AG09309 (cell line): ENCODE measurements at places on chromosomes 3 and 15.

DNA sequence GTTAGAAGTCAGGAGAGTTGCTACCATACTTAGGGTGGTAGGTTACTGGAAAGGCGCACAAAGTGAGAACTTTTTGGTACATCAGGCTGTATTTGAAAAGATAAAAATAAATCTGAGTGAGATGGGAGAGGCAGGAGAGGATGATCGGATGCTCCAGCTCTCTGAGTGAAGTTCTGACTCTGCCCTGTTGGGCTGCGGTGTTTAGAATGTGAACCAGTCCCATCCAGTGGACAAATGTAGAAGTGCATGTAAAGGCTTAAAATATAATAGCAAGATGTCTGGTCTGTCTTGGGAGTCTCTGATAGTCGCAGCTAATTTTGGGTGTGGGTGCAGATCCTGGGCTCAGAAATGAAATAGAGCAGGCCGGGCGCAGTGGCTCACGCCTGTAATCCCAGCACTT lies 30.4 kb downstream of the ACKR2 start:
- DNase-seq, result peak; percentile 41

DNA sequence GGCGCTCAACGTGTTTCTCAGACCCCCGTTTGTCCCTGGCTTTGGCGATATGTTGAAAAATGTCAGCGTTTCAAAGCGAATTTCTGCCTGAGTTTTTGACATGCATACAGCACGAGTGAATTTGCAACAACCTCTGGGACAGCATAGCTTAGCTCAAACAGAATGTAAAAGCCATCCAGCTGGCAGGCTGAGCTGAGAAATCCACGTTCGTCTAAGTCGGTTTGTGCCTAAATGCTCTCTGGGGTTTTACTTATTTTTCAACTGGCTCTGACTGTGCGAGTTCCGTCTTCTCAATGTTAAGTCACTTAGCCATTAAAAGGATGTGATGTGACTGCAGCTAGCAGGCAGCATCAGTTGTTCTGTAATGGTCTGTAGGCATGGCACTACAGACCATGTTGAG lies 243.5 kb upstream of the SLCO3A1 start:
- DNase-seq, result no peak

DNA sequence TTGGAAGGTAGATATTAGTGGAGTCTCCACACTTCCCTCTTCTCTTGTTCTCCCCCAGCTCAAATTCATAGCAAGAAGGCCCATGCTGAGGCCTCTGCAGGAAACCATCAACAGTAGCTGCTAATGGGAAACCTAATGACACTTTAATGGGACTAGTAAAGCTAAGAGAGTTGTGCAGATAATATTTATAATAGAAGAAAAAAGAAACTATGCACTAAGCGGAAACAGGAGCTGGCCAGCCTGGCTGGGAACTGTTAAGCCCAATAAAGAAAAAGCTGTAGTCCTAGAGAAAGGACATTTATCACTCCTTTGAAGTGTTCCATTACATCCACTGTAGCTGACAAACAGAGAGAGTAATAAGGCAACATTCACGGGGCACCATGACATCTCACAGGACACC lies 229.6 kb downstream of the IGSF11 start:
- DNase-seq, result no peak

DNA sequence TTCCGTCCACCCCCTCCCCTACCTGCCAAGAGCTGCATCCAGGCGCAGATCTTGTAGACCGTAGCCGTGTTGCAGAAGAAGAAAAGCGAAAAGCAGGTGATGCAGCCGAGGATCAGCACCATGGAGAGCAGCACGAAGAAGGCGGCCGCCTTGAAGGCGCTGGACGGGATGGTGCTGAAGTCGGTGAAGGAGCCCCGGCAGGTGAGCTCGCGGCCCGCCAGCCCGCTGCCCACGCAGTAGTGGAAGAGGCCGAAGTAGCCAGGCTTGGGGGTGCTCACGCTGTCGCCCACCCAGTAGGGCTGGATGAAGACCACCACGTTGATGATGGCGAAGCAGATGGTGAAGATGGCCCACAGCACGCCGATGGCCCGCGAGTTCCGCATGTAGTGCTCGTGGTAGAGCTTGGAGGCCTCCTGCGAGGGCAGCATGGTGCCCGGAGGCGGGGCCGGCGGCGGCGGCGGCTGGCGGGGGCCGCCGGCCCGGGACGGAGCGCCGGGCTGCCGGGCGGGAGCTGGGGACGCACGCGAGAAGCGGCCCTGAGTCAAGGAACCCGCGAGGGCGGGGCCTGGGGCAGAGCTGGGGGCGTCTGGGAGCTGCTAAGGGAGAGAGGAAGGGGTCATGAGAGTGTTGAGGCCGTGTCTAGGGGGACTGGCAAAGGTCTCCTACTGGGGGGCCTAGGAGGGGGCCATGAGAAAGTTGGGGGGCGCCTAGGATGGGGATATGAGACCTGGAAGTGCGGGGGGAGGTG lies 1.2 kb downstream of the LHFPL4 start:
- DNase-seq, result no peak

DNA sequence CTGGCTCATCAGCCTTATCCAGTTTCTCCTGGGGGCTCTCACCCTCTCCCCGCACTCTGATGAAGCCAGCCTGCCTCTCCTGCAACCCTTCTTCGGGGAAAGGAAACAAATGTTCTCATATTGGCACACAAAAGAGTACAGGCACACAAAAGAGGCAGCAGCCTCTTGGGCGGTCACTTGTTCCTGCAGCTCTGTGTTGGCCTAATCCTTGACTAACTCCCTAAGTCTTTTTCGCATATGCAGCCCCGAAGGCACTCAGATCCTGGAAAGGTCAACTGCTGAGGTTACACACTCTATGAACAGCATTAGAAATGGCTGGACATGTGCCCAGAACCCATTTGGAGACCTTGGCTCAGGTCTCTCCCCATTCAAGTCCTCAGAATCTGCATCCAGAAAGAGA lies 7.4 kb upstream of the CAMP start:
- DNase-seq, result no peak

DNA sequence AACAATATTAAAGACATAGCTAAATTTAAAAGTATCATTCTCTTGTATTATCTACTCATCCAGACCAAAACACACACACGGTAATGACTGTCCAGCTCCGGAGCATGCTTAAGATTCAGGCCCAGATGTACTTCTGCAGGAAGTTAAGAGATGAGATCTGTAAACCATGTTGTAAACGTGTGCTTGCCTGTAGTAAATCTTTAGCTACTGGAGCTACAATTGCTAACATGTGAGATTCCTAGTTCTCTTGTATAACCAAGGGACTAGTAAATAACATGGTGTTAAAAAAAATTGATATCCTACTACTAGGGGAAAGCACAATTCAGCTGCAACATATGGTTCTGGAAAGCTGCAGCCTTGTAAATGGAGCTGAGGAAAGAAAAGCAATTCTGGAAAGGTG lies 651.7 kb upstream of the CCDC54 start:
- no peak for DNase-seq

DNA sequence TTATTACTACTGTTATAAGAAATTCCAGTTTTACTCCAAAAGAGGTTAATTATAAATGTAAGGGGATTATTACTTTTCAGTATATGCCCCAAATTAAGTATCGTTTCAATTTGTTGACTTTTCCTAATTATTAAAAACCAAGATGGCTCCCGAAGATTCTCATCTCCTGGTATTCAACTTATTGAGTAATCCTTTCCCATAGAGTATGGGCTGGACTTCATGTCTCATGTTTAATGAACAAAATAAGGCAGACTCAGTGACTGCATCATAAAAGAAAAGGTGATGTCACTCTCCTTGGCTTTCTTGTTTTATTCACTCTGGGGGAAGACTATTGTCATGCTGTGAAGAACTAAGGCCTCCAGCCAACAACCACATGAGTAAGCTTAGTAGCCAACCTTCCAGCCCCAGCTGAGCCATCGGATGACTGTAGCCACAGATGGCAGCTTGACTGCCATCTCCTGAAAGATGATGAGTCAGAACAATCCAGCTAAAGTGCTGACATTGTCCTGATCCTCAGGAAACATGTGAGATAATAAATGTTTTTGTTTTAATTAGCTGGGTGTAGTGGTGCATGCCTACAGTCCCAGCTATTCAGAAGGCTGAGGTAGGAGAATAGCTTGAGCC lies 17.3 kb downstream of the IGF2BP2 start:
- DNase-seq, result no peak

- DNase-seq, result no peak
Measured at GRCh38 chr15:75327491-75327890, 8.4 kb upstream of the COMMD4 start.
